Activated T-cell treated with anti-CD3 and anti-CD28 coated beads, Interleukin-2, amount 50 U/mL, for 72 hours (primary cell): ENCODE measurements at places on chromosomes 11 and 22.

GRCh38 chr11:1733716-1734640 is 16.4 kb downstream of the IFITM10 start:
- DNase-seq, result no peak

DNA sequence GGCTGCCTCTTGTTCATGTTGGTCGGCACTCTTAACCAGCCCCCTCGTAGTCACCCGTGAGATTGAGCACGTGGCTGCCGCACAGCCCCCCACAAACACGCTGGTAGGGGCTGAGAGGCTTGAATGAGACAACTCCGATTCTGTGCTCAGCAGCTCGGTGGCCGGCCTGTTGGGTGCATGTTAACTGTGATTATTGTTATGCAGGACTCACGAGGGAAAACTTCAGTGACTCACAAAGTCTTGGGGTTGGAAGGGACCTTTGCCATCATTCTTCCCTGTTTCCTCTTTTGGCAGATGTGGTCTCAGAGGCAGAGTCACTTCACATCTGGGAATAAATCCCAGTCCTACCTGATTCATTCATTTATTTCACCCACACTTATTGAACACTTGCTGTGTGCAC is 75.2 kb downstream of the ADAMTS15 start:
- no peak for DNase-seq

DNA sequence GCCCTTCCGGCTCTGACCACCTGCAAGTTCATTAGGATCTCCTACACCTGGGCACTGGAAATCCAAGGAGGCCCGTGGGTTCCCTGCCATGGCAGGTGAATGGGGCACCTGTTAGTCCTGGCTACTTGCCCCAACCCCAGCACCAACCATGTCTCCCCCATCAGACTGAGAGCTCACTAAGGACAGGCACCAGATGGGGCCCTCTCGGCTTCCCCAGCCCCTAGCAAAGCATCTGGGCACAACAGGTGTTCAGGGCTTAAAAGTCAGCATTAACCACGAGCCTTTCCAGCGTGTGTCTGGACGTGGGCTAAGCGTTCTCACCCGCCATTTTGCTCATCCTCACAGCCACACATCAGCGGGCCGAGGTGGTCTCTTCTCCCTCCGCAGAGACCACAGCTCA is 2.2 kb downstream of the SULT4A1 start:
- no peak for DNase-seq

- DNase-seq, result no peak
Measured at GRCh38 chr11:56333156-56333555, 12.7 kb upstream of the OR8K1 start.

GRCh38 chr11:121117788-121118187 is 16.7 kb downstream of the TECTA start:
- no peak for DNase-seq

GRCh38 chr22:46764779-46765485 is 2.5 kb downstream of the TBC1D22A start:
- no peak for DNase-seq

DNA sequence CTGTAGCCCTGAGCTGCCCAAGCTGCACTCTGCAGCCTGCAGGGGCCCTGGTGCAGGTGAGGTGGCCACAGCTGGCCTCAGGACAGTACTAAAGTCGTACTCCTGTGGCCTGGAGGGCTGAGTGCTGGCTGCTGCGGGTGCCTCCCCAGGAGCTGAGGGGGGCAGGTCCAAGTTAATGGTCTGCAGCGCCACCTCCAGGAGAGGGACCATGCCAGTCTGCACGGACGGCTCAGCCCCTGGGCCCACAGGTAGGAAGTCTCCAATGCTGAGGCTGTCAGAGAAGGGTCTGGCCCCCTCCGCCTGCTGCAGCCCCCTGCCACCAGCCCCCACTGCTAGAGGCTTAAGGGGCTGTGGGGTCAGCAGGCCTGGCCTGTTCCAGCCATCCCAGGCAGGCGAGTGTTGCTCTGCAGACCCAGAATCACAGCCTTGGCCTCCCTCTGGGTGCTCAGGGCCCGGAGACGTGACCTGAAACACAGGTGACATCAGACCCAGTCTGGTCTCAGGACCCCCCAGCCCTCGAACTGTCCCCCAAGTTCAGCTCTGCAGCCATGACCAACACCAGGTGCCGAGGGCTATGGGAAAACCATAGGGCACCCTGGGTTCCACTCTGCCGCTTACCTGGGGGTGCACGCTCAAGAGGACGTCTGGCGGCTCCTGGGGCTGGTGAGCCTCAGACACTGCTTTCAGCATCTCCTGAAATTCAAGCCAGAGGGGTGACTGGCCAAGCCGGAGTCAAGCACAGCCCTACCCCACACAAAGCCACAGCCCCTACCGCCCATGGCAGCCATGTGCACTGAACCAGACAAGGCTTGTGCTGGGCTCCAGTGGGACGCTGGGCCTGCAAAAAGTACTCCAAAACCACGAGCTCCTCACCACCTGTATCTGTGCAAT is 20.8 kb downstream of the SELENOO start:
- no peak for DNase-seq

DNA sequence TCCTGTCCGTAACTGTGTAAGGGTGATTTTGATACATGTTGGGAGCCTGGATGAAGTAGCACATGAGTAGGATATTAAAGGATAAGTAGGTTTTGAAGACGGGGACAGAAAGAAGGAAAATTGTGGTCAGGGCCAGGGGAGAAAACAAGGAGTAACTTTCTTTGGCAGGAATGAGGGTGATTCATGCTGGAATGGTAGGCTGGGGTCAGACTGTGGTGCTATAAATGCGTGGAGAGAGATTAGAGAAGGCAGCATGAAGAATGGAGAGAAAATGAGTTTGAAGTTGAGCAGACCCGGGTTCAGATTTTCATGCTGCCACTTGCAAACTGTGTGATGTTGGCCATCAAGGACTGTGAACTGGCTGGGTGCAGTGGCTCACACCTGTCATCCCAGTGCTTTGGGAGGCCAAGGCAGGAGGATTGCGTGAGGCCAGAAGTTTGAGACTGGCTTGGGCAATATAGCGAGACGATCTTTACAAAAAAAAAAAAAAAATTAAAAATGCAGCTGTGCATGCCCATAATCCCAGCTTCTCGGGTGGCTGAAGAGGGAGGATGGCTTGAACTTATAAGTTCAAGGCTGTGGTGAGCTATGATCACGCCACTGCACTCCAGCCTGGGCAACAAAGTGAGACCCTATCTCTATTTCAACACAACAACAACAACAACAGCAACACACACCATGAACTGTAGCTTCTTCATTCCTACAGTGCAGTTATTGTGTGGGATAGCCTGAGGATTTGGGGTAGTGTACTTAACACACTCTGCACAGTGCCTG is 22.3 kb downstream of the ZBTB16 start:
- no peak for DNase-seq

GRCh38 chr22:38697425-38698089 is 3.2 kb downstream of the JOSD1 start:
- DNase-seq, result no peak

GRCh38 chr11:45928535-45929215 is 6.2 kb downstream of the LARGE2 start:
- no peak for DNase-seq

DNA sequence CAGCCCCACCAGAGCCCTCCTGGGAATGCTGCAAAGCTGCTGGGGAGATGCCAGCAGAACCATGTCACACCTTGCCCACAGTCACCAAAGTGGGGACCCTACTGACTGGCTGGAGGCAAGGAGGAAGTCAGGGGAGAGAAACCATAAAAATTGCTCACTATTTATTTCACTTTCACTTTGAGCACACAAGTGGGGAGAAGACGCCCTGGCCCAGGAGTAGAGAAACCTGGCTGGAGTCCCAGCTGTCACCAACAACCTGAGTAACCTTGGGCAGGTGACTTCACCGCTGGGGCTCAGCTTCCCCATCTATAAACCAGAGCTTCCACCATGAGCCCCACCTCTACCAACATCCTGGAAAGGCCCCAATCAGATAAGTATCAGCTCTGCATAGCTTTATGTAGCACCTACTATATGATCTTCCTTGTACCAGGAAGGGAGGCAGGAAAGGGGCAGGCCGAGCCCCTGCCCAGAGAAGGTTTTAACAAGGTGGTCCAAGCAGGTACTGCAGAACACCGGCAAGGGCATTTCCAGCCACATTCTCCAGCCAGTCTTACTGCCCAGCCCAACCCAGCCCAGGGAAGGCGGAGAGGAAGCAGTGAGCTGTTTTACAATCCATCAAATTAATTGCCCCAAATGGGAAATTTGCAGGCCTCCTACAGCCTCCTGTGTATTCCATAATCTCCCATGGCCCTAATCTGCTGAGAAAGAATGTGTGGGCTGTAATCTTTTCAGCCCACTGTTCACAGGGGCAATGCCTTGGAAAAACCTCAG is 27.6 kb downstream of the PLEKHA7 start:
- peak; percentile 60 for DNase-seq

DNA sequence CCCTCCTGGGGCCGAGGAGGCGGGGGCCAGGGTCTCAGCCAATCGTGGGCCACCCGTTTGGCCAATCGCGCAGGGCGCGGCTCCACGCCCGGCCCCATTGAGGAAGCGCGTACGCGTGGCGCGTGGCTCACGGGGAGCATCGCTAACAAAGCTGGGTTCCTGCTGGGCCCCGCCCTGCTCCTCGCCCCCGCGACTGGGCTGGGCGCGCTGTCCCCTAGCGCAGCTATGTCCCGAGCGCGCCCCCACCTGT is 614 bp upstream of the ASCL2 start:
- peak; percentile 45 for DNase-seq

- no peak for DNase-seq
Measured at GRCh38 chr22:36334081-36334820, 53.5 kb downstream of the MYH9 start.

GRCh38 chr11:110434952-110435779 is 5.4 kb downstream of the FDX1 start:
- peak; percentile 14 for DNase-seq

DNA sequence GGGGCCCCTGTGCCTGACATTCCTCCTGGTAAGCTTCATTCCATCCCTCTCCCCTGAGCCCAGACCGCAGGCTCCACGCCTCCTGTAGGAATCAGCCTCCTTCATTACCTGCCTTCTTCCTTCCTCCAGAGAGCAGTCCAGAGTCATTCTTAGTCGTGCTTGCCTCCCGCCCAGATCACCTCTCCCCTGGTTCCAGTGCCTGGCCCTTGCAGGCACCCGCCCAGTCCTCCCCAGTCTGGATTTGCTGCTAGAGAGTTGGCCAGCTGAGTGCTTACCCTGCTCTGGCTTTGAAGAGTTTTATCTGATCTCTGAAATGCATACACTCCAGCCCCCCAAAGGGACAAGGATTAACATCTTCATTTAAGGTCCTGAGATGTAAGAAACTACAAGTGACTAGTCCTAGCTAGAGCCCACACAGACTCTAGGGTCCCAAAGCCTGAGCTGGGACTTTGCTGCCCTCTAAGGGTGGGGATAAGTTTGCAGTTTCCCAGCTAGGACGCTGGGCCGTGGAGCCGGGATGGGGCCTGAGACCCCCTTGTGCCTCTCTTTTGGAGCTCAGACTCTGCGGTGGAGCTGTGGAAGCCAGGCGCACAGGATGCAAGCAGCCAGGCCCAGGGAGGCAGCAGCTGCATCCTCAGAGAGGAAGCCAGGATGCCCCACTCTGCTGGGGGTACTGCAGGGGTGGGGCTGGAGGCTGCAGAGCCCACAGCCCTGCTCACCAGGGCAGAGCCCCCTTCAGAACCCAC is 1.6 kb downstream of the NR1H3 start:
- DNase-seq, result peak; percentile 46

GRCh38 chr11:35335226-35335625 is 84.1 kb downstream of the SLC1A2 start:
- DNase-seq, result no peak

DNA sequence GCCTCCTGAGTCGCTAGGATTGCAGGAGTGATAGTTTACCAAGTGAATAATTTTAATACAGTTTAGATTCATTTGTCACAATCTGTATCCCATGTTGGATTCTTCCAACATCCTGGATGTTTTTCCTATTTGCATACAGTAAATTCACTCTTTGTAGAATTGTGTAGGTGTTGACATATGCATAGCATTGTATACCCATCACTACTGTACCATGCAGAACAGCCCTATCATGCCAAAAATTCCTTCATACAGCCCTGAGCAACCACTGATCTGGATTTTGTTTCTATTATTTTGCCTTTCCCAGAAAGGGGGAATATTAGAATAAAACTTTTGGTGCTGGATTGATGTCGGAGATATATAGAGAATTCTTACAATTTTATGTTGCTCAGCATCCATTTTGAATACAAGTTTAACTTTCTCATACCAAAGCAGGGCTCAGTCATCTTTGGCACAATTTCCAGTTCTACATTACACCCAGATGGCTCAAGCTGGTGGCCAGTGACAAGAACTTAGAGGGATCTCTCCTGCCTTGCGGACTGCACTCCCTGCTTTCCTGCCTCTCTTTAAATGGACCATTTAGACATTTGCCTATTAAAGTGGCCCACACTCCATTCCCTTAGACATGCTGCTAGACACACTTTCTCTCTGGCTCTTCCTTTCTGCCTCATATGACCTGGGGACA is 45.4 kb upstream of the CFAP300 start:
- DNase-seq, result no peak

DNA sequence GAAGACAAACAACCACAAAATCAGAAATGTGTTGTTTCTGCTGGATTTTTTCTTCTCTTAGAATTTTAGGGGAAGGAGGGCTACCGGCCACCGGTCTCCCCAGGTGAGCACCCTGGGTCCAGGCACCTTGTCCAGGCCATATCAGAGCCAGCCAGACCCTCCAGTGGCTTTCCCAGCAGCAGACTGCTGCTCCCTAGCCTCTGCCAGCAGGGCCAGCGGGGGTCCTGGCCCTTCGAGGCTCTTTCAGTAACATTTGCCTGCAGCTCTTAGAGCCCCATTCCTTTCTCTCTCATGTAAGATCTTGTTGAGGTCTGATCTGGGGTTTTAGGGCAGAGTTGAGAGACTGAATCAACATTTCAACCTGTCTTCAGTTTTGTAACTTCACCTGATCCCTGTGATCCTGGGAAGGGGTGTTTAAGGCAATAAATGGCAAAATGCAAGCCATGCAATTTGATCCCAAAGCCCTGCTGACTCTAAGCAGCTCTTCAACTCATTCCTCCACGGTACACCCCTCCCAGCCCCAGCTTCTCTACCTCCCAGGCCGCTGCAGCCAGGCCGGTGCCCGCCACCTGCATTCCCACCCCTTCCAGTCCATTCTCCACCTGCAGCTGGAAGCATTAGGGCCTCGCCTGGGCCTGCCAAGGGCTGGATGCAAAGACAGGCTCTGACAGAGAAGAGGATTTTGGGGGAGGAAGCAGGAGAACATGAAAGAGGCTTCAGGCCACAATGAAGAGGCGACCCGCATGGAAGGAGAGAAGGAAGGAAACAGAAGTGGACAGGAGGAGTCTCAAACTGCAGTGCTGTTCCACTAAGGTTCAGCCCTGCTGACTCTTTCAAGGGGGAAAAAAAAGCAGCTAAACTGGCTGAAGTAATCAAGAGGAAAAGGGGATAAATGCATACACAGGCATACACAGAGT is 113.0 kb upstream of the FGF3 start:
- no peak for DNase-seq

GRCh38 chr11:1555713-1556153 is 16.3 kb downstream of the DUSP8 start:
- DNase-seq, result no peak

- DNase-seq, result no peak
Measured at GRCh38 chr11:76153571-76153923, 52.8 kb downstream of the WNT11 start.

DNA sequence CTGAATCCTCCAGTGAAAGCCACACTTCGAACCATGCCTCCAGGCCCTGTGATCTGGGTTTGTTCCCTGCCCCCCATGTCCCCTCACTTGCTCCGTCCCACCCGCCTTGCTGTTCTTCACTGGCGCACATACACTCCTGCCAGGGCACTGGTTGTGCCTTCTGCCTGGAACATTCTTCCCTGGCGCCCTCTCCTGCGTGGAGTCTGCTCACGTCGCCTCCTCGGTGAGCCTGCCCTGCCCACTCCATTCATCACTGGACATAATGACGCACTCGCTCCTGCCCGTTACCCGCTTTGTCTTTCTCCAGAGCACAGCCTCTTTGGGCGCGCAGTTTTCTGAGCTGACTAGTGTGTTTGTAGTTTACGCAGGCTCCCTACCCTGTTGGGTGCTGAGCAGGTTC is 21.0 kb upstream of the MIEF1 start:
- no peak for DNase-seq
